ENCODE measurements at places on chromosomes 11 and 22.

DNA sequence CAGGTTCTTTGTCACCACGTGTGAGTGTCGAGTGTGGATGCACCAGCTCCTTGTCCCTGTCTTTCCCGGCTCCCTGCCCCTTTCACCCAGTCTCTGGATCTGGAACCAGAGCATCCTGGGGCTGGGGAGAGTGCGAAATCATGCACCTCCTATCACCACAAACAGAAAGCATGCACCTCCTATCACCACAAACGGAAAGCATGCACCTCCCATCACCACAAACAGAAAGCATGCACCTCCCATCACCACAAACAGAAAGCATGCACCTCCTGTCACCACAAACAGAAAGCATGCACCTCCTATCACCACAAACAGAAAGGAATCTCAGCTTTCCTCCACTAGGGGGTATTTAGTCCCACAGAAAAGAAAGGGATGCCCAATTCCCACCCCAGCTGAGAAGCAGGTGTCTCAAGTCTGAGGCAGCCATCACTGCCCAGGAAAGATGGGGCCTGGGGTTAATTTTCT is 5.9 kb upstream of the GLB1L3 start:
- DNase-seq, result no peak

- no peak for DNase-seq
Measured at GRCh38 chr11:11000579-11001283, 142.9 kb upstream of the ZBED5 start.

- no peak for DNase-seq
Measured at GRCh38 chr11:20729597-20730105, 60.3 kb downstream of the NELL1 start.

- no peak for DNase-seq
Measured at GRCh38 chr11:31109446-31109845, 260.1 kb downstream of the DCDC1 start.

DNA sequence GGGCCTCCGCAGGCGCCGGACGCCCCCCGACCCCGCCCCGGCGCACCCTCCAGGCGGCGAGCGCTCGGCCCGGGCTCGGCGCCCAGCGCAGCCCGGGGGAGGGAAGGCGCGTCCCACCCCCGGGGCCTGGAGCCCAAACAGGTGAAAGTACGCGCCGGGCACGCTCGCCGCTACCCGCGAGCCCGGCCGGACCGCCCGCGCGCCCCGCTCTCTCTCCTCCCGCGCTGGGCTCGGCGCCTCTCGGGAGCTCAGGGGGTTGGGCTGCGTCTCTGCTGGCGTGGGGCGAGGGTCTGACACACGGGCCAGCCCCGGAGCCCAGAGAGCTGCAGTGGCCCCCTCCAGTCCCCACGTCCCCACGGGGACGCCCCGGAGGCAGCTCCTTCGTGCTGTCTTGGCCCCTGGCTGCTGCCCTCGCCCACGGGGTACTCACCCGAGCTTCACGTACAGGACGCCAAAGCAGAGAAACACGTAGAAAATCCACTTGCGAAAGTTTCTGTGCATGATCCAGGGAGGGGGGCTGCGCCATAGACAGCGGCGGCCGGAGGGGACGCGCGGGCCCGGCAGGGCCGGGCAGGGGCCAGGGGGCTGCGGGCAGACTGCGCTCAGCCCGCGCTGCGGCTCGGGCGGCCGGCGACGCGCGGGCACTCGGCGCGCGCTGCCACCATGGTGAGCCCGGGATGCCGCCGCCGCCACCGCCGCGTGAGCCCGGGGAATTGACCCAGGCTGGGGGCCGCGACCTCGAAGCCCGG is 534 bp downstream of the WNT7B start:
- no peak for DNase-seq

- no peak for DNase-seq
Measured at GRCh38 chr22:32482708-32483107, 8.1 kb downstream of the FBXO7 start.

DNA sequence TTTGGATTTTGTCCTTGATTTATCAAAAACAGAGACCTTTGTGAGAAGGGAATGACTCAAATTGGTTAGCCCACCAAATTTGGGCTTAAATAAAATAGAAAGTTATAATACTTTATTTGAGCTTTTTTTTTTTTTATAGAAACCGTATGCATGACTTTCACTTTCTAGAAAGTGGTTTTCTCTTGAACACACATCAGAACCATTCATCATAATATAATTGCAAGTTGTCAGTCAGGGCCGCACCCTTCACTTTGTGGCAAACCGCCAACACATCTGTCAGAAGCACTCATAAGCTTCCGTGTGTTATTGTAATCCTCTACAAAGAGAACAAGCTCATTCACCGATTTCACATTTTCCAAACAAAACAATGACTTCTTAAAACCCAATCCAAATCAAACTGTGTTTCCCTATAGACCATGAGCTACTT is 76.1 kb downstream of the SOX6 start:
- DNase-seq, result no peak

DNA sequence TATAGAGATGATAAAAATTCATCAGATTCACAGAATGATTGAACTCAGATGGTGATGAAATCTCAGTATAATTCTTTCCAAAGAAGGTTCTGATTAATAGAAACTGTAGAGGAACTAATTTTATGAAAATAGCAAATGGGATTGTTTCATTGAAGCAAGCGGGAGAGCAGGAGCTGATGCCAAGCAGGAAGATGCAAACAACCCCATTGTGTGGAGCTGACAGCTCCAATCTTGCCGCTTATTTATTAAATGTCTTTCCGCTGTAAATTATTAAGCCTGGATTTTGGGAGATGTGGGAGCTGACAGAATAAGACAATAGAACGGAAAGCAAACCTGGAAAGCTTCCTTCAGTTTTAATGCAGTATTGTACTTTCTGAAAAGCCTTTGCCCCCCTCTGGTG is 6.0 kb upstream of the TMEM218 start:
- no peak for DNase-seq

DNA sequence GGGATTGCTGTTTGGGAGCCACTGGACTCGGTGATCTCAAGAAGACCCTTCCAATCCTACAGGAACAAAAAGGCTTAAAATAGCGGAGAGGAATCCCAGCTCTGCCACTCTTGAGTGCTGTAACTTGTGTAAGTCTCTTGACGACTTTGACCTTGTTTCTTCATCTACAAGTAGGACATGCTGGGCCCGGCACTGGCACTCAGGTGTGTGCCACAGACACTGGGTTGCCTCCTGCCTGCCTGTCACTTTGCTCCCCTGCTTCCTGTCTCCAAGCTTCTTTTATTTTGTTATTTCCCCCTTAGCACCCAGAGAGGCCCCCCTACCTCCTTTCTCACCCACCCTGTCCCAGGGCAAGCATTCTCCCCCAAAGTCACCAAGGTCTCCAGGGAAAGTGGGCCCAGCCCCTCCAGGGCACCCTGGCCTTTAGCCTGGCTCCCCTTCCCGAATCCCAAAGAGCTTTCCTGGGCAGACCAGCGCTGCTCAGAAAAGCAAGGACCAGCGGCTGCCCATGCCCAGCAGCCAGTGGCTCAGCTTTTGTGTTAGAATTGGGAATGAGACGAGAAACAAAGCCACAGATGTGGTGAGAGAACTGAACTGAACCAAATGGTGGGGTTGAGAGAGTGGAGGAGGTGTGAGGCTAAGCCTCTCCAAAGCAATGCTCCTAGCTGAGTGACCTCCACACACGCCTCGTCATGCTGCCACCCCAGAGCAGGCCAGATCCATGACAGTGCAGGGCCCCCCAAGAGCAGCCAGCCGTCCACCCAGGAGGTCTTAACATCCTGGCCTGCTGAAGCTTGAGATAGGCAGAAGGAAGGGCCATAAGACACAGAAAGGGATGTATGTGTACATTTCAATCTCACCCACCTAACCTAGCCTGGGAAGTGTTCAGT is 4.5 kb downstream of the TRIM29 start:
- DNase-seq, result no peak

GRCh38 chr11:40161854-40162410 is 1297.5 kb downstream of the LRRC4C start:
- DNase-seq, result no peak

- no peak for DNase-seq
Measured at GRCh38 chr11:79432138-79432537, 8.7 kb downstream of the TENM4 start.

- no peak for DNase-seq
Measured at GRCh38 chr11:93672280-93672679, 10.8 kb downstream of the CEP295 start.

GRCh38 chr11:102163368-102163767 is 53.1 kb downstream of the YAP1 start:
- no peak for DNase-seq

GRCh38 chr11:69451289-69451688 is 30.2 kb upstream of the LINC01488 start:
- no peak for DNase-seq

DNA sequence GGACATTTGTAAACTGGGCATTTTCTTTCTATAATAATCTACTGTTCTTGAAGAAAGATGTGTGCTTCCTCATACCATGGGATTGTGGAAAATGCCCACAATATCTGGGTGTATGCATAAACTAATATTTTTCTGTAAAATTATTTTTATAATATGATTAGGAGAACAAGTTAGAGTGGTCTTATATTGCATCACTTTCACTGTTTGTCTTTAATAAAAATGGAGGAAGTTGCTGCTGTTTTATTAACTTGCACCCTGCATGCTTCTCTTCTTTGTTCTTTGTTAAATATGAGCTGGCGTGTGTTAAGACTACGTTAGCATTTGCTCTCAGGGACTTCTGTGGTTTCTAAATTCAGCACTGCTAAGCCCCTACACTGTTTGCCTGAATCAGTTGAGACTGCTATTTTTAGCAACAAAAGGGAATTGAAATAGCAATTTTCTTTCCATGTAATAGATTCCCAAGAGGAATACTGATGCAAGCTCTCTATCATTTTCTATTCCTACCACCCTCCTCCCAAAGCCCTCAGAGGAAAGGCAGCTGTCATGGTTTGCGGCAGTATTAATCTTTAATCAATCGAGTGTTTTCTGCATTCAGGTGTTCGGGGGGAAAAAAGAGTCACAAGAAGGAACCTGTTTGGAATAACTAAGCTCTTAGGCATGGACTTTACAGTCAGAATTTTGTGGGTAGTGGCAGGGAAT is 56.1 kb downstream of the HSD17B12 start:
- DNase-seq, result no peak

DNA sequence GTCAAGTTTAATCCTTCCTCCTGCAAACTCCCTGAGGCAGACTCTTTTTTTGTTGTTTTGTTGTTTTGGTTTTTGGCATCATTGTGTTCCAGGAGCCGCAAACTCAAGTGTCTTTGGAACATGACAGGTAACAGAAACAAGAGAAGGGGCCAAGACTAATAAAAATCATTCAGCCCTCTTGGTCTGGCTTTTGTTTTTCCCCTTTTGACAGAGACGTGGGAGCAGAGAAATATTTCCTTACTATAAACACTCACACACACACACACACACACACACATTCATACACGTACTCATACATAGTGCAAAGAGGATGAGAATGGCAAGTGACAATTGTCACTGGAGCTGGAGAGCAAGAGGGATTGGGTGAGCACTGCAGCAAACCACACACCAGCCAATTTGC is 10.4 kb upstream of the ASPHD2 start:
- DNase-seq, result no peak

- no peak for DNase-seq
Measured at GRCh38 chr11:8650401-8650990, 32.0 kb downstream of the TRIM66 start.

- no peak for DNase-seq
Measured at GRCh38 chr11:2443881-2444820, at the start of gene TRPM5. Gene TRPM5 (minus strand): TSS chr11:2444514. CDS start chr11:2423036, 21,478 bp downstream.

GRCh38 chr11:129888451-129888850 is 6.9 kb downstream of the NFRKB start:
- no peak for DNase-seq

GRCh38 chr11:114724916-114725524 is 46.7 kb downstream of the NXPE2 start:
- no peak for DNase-seq

All from cerebellar nuclear complex (tissue), 1 donor.